HepG2 (cell line): ENCODE measurements at places on chromosomes 12 and 14. TPM values are rescaled to one million over a fixed set of nuclear protein-coding genes. Genes with fewer than 3 reads are reported as not detected.

DNA sequence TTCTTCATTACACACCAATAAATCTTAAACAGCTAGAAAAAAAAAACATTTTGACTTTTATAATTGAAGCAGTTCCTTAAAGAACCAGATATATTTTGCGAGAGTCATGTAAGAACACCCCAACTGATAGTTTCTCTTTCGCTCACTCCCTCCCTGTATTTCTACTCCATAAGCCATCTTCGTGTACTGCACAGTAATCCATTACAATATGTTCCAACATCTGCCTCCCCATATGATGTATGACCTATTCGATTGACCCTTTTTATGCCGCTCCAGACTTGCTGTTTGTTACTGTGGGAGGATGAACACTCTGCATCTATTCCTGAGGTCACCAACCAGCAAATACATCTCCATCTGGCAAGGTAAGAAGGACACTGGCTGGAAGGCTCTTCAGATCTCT, 331.7 kb downstream of the SOX5 start:
- DNase-seq, result no peak

The RNASE2 gene
- 0.69 TPM in 2 replicates for total RNA-seq

- no peak for DNase-seq
Observed at GRCh38 chr12:13195785-13196129, 769 bp upstream of the EMP1 start.

DNA sequence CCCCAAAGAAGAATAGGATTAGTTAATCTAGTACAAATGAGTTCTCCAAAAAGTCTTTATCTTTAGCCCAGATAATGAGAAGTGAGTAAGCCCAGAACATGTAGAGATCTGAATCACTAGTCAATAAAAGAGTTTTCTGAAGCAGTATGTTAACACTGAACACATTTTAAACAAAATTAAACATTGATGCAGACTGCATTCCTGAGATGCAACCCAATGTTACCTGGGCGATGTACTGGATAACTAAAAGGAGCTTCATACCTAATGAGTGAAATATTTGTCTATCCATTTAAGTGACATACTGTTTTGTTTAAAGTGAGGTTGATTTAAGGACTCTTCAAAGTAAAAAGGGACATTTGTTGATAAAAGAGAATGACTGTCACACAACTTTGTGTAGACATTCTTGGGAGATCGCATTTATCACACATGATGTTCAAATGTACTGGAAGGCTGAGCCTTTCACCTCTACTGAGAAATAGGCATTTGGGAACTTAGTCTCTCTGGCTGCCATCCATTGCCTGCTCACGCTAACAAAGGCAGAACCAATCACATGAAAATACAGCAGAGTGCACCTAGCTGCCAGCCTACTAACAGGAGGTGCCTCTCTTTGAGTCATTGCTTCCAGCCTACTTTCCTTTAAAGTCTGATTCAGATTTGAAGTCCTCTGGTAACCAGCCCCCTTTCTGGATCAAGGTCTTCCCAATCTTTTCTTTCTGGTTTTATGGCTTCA, 287.7 kb downstream of the BTG1 start:
- DNase-seq, result no peak

GRCh38 chr14:58814466-58814865, 176.7 kb downstream of the DACT1 start:
- no peak for DNase-seq

DNA sequence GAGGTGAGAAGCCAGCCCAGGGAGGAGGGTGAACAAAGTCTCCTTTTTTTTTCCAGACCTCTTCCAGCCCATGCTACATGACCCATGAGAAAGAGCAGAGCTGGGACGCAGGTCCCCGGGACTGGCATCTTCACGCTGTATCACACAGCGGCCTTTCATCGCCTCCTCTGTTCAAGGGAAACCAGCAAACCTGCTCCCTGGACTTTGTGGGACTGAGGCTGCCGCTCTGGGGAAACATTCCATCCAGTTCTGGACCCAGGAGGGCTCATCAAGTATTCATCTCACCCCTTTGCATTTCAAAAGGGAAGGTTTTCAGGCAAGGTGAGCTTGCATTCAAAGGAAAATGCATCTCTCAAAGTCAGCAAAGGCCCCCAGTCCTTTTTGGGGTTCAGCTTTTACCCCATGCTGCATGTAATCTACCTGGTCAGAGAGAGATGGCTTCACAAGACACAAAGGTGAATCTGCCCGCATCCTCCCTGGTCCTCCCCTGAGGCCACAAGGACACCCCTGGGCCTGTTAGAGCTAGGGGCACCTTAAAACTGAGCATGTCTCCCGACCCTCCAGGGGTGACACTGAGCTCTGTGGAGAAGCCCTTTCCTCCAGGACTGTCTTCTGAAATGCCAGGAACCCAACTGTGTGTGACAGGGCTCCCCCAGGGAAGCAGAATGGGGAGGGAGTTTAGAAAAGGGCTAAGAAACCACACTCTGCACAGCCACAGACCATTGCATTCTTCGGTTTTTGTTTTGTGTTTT, 21.2 kb upstream of the MEG3 start:
- no peak for DNase-seq

The IL26 gene
- not detected in 2 replicates for total RNA-seq

GRCh38 chr14:84209031-84209430, 1320.9 kb upstream of the FLRT2 start:
- DNase-seq, result no peak

DNA sequence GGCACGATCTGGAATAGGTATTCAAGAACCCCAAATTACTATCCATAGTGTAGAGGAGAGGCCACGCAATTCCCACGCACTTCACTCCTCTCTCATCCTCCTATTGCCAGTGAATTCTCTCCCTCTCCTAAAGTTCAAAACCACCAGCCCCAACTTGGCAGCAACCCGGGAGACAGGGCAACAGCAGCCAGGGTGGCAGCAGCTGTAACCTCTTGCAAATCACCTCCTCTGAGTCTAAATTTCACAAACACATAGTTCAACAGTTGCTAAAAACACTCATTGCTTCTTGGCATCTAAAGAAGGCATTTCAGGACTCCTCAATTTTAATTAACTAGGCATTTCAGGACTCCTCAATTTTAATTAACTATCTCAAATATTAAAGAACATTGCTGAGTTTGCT, 37.7 kb upstream of the MANSC4 start:
- DNase-seq, result no peak

DNA sequence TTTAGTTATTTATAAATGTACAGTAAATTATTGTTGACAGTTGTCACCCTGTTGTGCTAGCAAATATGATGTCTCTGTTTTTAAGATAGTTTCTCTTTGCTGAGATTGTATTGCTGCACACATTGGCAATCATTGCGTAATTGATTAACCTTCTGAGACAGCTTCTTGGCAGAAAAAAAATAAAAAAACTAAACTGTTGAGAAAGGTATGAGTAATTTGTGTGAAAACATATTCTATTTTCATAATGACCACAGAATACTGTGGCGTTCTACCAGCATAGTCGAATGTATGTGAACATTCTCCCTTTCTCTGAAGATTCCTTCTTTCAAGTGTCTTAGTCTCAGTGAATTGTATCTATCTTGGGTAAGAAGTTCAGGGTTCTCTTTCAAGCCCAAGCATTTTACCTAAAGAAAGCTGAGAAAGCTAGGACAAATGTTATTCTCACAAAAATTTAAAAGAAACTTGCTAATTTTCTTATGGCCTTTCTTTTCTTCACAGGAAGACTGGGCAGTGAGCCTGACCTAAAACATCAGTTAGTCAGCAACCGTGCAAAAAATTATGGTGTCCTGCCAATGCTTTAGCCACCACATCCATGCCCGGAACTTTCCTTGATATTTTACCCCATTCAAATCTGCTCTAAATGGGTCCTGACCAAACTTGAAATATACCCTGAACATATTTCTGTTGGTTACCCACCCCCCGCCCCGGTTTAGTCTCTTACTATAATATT, 69.0 kb upstream of the REP15 start:
- DNase-seq, result no peak

DNA sequence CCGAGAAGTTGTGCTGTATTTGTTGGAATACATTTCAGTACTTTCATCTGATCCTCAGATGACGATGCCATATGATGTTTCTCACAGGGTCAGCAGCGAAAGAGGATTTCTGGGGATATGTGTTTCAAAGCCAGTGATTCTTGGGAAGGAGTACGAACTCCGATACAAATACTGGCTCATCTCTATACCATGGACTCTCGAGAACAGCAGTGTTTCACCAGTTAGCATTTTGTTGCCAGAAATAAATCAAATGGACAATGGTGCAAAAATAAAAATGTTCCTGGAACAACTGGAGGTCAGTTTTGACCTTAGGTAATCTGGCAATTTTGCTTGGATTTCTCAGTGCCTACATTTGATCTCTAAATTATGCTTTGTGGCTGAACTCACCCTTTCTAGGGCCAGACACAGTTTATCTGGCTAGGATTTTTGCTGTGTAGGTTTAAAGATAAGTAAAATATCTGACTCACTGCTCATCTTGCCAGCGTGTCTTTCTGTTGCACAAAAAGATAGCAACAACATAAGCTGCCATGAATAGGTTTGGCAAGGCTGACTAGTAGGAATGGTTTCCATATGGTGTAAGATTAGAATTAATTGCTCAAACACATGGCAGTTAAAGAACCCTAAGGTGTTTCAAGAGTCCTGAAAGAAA, 11.0 kb upstream of the MGP start:
- DNase-seq, result no peak

GRCh38 chr12:25366122-25366521, 115.4 kb upstream of the KRAS start:
- DNase-seq, result no peak

DNA sequence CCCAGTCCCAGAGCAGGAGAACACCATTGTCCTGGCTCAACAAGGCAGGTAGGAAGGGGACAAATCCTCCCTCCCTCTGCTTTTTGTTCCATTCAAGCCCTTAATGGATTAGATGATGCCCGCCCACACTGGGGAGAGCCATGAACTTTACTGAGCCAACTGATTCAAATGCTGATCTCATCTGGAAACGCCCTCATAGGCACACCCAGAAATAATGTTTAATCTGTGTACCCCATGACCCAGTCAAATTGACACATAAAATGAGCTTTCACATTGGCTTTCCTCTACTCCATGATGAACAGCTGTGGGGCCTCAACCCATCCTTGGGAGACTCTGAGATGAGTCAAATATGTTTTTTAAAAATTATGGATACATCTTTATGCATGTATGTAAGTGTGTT, 141.8 kb downstream of the GALC start:
- DNase-seq, result no peak

GRCh38 chr12:19946550-19946949, 421.8 kb upstream of the PDE3A start:
- DNase-seq, result no peak

The TMEM119 gene
- not detected in 2 replicates for total RNA-seq

DNA sequence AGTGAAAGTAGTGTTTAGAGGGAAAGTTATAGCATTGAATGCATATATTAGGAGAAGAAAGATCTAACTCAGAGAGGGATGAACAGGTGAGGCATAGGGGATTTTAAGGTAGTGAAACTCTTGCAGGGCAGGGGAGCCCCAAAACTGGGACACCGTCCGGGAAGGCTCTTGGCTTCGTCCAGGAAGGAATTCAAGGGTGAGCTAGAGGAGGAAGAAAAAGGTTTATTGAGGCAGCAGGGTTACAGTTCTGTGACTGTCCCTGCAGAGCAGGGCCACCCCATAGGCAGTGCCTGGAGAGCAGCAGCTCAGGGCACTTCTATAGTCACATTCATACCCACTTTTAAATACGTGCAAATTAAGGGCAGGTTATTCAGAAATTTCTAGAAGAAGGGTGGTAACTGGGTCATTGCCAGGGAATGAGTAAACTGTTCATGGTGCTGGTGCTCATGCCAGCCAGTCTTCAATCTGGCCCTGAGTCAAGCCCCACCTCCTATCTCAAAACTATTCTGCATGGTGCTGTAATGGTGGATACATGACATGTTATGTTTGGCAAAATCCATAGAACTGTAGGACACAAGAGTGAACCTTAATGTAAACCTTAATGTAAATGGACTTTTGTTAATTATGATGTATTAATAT, 1.2 kb upstream of the OAS1 start:
- no peak for DNase-seq

- DNase-seq, result no peak
Observed at GRCh38 chr12:267581-268482, 5.2 kb upstream of the SLC6A13 start.

DNA sequence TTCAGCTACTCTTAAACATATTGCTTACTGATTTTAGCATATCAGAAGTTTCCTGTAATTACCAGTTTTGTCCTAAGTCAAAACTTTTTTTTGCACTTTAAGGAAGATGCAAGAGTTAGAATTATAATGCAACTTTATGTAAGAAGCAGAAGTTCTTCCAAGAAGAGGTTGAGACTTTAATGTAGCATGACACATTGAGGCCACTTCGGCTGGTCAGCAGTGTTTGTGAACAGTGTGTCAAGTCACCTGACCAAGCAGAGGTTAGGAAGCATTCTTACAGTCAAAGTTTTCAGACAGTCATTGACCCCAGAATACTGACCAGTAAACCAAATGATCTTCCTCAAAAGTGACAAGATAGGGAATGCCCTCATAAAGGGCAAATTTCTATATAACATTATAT, 15.2 kb downstream of the FGFR1OP2 start:
- no peak for DNase-seq

DNA sequence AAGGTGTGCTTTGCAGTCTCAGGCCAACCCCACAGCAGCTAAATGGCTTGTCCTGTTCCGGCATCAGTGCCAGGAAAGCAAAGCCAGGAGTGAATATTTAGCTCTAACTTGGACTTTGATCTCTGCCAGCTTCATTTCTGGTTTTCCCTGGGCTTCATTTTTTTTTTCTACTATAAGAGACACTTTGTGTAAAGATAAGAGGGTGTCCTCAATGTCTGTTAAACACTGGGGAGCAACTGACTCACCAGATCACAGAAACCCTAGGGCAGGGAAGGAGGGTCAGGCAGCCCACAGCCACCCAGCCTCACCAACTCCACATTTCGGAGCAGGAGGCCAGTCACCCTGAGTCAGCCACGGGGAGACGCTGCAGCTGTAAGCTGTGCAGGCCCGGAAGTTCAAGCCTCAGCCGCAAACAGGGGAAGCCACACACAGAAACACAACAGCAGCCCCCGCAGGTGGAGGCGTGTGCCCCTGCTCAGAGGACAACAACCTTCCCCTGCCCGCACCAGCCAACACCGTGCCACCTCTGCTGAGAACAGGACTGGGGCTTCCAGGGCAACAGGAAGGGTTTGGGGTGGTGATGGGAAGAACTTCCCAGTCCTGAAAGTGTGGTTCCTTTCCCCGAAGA, 6.3 kb downstream of the TNFRSF1A start:
- peak; percentile 90 for DNase-seq

- no peak for DNase-seq
Observed at GRCh38 chr14:91342206-91342760, 75.3 kb downstream of the CCDC88C start.

The PLBD1 gene
- not detected in 2 replicates for total RNA-seq

GRCh38 chr12:28313631-28314030, 123.4 kb downstream of the CCDC91 start:
- no peak for DNase-seq

- DNase-seq, result no peak
Observed at GRCh38 chr14:101121508-101122139, 218.1 kb upstream of the RTL1 start.

The OVCH1 gene
- not detected in 2 replicates for total RNA-seq

- DNase-seq, result no peak
Observed at GRCh38 chr14:93262446-93262845, 55.4 kb downstream of the UBR7 start.

DNA sequence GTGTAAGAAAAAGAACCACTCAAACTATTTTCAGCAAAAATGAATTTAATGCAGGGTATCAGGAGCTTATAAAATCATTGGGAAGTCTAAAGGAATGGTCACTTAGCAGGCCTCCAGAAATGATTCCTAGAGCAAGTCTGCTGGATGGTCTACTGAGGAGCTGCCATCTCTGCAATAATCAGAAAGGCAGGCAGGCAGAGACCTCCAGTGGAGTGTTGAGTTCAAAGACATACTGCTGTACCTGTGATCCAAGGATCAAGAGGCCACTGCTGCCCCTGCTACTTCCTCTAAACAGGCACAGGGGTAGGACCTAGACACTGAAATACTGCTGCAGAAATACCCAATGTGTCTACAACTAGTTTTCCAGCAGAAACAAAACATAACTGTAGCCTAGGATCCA, 14.5 kb upstream of the KICS2 start:
- no peak for DNase-seq
